ENCODE measurements at places on chromosomes 11 and 22.

GRCh38 chr22:50729391-50730012 is 8.5 kb upstream of the ACR start:
- DNase-seq, result no peak

DNA sequence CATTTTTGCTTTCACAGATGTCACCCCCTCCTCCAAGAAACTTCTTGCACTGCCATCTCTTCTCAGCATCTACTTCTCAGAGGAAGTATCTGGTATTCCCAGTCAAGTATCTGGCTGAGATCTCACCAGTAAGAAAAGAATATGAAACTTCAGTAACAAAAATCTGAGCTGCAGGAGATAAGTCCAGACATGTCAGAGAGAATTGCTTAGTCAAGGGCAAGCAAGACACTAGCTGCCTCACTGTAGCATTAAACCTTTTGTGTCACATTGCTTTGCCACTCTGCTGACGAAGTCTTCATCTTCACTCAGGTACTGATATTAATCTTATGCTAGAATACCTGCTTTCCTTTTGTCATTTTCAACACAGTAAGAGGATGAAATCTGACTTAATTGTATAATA is 70.6 kb upstream of the ZC3H12C start:
- no peak for DNase-seq

GRCh38 chr11:13857828-13858227 is 104.7 kb upstream of the SPON1 start:
- no peak for DNase-seq

DNA sequence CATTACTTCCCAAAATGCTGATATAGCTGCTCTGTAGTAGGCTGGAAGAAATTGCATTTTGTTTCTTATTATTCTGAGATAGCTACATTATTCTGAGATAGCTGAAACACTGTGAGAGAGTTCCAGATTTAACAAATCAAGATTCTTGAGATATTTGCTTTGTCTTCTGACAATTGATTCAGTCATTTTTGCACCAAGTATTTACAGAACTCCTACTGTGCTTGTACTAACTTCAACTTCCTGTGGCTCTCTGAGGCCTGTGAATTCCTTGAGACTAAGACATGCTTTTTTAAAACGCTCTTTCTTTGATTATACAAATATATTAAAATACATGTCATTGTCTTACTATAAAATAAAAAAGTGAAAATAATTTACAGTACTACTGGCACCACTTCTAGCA is 52.7 kb downstream of the USP47 start:
- no peak for DNase-seq

- DNase-seq, result no peak
These were observed 52.9 kb downstream of the TIMP3 start for GRCh38 chr22:32854351-32854804.
